ENCODE measurements at places on chromosomes 1 and 21.

GRCh38 chr1:233025157-233025556, 74.7 kb downstream of the NTPCR start:
- no peak for DNase-seq

DNA sequence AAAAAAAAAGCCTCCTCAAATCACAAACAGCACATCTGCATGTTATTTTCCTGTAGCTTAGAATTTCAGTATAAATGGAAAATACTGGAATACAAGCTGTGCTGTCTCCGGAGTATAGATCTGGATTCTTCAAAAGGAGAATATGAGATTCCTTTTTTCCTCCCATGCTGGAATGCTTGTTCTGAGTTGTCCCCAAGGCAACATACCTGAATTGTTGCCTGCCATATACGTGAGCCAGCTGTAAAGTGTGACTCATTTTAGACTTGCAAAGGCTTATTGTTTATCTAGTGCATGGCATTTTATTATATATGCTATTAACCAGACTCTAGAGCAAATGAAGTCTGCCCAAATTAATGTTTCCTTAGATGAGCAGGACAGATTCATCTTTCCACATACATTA, 95.0 kb upstream of the C1orf105 start:
- DNase-seq = no peak

DNA sequence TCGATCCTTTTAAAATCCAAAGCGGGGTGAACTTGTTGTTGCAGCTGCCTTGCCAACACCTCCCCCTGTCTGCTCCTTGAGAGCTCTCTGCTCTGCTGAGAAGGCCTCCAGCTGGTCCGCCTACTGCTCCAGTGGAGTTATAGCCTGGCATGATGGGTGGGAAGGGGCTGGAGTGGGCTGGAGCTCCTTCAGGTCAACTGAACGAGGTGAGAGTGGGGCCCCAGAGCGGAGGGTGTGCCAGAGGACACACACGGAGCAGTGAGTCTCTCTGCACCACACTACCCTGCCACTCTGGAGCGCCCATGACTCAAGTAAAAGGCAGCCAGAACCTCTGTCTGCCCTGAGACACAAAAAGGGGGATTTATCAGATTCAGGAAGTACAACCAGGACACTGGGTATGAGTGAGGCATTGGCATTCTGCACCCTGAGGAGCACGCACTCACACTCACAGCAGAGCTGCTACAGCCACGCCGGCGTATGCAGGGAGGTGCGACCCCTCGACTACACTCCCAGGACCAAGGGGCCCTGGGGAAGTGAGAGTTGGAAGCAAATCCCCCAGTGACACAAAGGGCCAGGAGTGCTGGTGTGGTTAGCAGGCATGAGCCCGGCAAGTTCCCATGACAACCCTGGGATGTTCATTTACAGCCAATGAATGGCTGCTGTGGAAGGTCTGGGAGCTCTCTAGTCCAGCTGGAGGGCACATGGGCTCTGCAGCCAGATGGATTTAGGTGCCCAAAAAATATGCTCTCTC, 28.0 kb upstream of the EVA1B start:
- no peak for DNase-seq

- no peak for DNase-seq
These were observed 50.2 kb upstream of the CSF3R start for GRCh38 chr1:36532810-36533401.

DNA sequence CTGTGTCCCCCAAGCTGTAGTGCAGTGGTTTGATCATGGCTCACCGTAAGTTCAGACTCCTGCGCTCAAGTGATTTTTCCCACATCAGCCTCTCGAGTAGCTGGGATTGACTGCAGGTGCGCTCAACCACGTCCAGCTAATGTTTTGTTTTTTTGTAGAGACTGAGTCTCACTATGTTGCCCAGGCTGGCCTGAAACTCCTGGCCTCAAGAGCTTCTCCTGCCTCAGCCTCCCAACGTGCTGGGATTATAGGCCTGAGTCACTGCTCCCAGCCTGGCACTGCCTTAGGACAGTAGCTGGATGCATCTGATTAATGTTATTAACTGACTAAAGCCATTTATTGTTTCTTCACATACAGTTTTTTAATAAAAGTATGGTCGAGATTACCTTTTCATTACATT, 40.2 kb downstream of the RNF11 start:
- DNase-seq = no peak

DNA sequence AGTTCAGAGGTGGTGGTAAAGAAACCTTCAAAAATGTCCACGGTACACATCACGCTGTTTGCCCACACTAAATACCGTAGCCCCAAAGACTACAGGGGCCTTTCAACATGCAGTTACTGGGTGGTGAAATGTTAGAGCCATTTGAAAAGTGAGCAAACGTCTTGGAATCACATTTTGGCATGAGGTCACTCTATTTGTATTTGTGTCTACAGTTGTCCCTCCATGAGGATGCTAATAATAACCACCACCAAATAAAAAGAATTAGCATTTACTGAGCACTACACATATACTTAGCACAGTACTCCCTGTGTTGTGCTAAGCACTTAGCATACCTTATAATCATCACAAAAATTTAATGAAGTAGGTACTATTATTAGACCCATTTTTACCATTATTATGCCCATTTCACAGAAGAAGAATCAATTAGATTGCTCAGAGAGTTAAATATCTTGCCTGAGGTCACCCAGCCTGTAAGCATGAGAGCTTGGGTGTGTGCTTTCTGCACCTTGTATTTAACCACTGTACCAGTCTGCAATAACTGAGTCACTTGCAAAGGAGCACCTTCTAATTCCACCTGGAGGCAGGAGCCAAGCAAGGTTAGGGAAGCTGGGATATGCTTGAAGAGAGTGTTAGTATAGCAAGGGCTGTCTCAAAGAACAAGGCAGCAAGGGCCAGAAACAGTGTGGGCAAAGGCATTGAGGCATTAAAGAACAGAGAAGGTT, 57.4 kb downstream of the DNTTIP2 start:
- no peak for DNase-seq

- no peak for DNase-seq
These were observed 4.3 kb upstream of the FCRL3 start for GRCh38 chr1:157704878-157705277.

- DNase-seq = no peak
These were observed 73.9 kb downstream of the SLC66A1 start for GRCh38 chr1:19385869-19386591.
